Stimulated activated CD4-positive, alpha-beta T cell treated with anti-CD3 and anti-CD28 coated beads, Interleukin-2, amount 100 ng/mL, for 48 hours (primary cell): ENCODE measurements at places on chromosomes 7 and 10.

- DNase-seq, result no peak
Observed at GRCh38 chr10:132057191-132057681, 8.5 kb upstream of the JAKMIP3 start.

DNA sequence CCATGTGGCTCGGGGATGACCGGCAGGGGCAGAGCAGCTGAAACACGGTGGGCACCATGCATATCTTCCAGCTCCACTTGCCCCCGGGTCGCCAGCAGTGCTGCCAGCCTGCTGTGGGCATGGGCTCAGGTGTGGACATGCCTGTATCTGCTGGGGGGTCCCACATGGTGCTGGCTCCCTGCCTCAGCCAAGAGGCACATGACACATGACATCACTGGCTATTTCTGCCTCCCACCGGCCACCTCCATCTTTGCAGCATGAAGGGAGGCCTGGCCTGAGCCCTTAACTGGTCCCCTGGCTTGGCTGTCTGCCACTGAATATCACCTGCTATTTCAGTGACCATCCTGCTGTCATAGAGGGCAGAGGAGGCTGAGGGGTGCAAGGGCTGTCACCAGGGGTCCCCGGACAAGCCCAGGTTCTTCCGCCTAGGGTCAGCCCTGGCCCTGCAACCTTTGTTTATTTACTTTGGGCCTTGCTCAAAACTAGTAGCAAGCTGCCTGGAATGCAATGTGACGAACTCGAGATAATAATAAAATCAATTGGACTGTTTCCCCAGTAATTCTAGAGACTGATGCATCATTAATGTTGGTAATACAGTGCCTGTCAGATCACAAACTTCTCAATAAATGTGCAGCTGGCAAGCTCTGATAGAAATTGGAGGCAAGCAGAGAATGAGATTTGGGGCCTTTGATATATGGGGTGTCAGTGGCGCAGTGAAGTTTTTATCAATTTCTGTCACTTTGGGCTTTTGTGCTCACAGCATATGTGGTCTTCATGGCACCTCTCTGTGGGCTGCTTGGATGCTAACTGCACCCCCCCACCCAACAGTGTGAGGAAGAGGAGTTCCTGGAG, 28.5 kb downstream of the ZMIZ1 start:
- no peak for DNase-seq

DNA sequence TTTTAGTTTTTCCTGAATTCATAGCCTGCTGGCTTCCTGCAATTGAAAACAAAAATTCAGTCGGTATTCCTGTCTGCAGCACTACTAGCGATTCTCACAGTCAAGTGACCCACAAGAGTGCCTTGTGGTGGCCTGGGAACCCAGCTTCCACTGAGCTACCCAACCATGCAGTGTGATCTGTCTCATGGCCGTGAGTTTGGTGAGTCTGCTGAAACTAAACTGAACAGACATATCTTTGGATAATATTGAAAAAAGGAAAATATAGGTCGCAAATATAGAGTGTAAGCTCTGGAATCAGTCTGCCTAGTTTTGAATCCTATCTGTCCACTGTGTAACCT, 18.1 kb downstream of the ZNF786 start:
- no peak for DNase-seq

DNA sequence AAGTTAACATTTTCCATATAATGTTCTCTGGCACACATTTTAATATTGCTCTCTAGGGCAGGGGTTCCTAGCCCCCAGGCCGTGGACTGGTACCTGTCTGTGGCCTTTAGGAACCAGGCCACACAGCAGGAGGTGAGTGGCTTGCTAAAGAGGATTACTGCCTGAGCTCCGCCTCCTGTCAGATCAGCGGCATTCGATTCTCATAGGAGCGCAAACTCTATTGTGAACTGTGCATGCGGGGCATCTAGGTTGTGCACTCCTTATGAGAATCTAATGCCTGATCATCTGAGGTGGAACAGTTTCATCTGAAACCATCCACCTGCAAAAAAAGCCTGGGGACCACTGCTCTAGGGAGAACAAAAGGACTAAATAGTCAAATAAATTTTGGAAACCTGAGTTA, 65.7 kb downstream of the EXOC6 start:
- no peak for DNase-seq
